Endodermal cell (in vitro differentiated cells): ENCODE measurements at places on chromosomes 12 and 14. TPM values are rescaled to one million over a fixed set of nuclear protein-coding genes. Genes with fewer than 3 reads are reported as not detected.

The WNT5B gene
- 5.7 and 6.1 TPM in 2 replicates for total RNA-seq

The UTP20 gene
- 6.9 to 22.8 TPM (median 22.1 TPM) in 3 replicates for total RNA-seq

GRCh38 chr14:56202256-56202655, 84.0 kb downstream of the PELI2 start:
- H3K36me3 ChIP-seq: no peaks in the 10 kb centered on the region
- H3K4me3 ChIP-seq: no peak overlapping the region
- H3K27me3 ChIP-seq: no peaks in the 10 kb centered on the region

GRCh38 chr14:69090187-69090789, 62.6 kb downstream of the DCAF5 start:
- DNase-seq: peak; percentile 65
- no peaks in the 10 kb centered on the region for H3K27me3 ChIP-seq
- peaks cover 18% of the 10 kb centered on the region for H3K4me1 ChIP-seq
- H3K27ac ChIP-seq: no peak overlapping the region

GRCh38 chr12:110948041-110948440, 27.7 kb upstream of the MYL2 start:
- no peaks in the 10 kb centered on the region for H3K27me3 ChIP-seq
- no peak overlapping the region for H3K4me3 ChIP-seq
- peak; percentile 16 for DNase-seq
- no peak overlapping the region for H3K27ac ChIP-seq

The SGPP1 gene
- 14.5 and 15.5 TPM in 2 replicates for total RNA-seq
